ENCODE measurements at places on chromosomes 2 and 18.

GRCh38 chr2:34012715-34013302 lies 413.7 kb upstream of the FAM98A start:
- no peak for DNase-seq

DNA sequence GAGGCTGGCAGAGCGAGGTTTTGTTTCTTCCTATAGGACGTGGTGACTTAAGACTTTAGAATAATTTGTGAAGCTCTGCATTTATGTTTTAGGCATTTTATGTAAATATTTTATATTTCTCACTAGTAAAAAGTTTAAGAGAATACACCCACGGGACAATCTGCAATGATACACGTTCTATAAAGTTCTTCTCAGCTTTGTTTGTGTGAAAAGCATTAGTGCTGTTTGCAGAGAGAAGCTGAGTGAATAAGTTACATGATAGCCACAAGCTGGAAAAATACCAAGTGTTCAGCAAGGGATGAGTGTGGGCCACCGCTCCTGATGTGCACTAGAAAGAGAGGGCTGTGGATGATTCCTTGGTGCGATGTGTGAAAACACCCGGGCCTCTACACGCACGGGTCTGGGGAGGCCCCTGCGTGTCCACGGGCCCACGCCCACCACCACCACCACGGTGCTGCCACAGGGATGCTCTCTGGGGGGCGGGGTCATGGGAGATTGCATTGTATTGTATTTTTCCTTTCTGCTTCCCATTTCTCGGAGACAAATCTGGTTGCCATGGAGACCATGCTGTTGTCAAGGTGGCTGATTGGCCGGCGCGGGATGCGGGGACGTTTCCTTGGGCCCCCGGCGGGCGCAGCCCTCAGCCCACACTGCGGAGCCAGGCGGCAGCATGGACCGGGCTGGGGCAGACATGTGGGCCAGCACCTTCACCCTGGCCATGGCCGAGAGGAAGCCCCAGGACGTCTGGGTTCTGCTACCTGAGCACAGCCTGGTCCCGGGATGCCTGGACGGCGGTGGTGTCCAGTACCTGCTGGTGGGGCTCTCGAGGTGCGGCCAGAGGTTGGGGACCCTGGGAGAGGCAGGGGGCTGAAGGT lies at the start of gene RTP5:
Gene RTP5, plus strand, starts transcription at position 643 of the 875 bp plus-strand sequence. Its CDS starts 28 bp downstream, at position 671.
- no peak for DNase-seq

DNA sequence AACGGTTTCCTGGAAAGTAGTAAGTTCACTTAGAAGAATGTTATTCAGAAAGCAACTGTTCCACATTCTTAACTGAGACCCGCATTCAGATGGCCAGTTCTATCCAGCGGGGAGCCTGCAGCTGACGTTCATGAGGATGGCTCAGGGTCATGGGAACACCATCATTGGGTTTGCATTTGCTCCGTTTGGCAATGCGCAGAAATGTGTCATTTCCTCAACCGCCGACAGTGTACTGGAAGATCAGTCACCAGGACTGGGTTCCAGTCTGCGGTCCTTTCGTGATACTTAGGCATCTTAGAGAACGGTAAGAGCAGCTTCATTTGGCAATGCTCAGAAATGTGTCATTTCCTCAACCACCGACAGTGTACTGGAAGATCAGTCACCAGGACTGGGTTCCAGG lies 104.0 kb downstream of the DNER start:
- no peak for DNase-seq

DNA sequence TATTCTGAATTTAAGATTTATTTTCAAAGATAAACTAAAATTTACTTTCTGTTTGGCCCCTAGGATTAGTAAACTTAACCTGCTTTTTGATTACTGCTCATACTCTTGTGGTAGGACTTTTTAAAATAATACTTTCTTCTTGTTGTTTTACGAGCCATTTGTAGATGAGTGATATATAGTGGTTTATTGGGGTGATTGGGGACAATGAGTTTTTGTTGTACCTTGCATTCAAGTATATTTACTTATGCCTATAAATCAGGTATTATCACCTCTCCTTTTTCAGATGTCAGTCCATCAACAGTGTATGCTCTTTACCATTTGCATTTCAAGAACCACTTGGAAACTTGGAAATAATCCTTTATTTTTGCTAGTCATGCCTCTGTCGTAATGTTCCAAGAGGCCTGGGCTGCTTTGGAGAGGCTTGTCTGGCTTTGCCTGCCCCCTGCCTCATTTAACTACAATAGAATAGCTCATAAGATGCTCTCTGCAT lies 131.3 kb downstream of the COMMD1 start:
- no peak for DNase-seq

GRCh38 chr2:173869244-173870229 lies 95.6 kb downstream of the SP3 start:
- DNase-seq: peak; percentile 22

DNA sequence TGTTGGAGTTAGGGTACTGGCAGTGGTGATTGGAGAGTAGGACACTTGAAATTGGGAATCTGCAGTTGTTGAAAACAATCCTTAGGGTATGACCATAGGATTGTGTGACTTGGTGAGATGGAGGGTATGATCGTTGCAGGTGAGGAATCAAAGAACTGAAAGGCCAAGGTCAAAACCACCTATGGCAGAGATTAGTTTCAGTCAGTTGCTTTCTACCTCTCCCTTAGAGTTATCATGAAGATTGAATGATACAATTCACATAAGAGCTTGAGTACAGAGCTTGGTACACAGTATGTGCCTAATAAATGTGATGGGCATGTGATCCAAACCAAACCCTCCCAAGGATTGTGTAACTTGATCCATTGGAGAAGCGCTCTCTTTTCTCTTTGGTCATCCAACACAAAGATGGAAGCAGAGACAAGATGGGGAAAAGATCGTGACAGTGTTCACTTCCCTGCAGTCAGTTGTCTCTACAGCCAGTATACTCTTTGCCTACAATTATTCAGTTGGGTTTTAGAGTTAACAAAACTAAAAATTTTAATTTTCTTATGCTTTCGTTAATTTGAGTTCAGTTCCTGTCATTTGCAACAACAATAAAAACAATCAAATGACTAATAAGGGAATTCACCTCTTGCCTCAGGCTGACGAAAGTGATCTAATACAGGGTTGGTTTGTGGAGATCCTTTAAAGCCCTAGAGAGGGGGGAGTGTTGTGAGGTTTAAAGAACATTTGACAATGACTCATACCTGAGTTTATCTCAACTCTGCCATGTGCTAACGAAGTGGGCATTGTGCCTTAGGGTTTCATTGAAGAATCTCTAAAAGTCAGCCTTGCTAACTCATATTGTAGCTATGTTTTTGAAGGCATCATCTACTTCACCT lies 14.8 kb upstream of the SMAD2 start:
- DNase-seq: no peak

GRCh38 chr2:188369365-188369764 lies 77.7 kb downstream of the GULP1 start:
- no peak for DNase-seq

DNA sequence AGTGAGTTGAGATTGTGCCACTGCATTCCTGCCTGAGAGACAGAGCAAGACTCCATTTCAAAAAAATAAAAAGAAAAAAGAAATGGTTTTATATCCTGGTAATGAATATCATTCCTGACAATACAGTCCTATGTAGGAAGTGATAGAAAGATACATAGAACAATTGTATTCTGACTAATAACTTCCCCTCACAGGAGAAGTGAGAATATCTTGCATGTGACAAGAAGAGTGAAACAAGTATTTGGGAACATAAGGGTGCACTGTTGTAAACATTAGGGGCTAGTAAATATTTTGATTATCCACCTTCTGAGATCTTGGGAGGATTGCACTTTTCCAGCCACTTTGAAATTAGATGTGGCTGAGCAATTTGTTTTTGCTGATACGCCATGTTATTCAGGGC lies 40.7 kb downstream of the KLHL14 start:
- no peak for DNase-seq

DNA sequence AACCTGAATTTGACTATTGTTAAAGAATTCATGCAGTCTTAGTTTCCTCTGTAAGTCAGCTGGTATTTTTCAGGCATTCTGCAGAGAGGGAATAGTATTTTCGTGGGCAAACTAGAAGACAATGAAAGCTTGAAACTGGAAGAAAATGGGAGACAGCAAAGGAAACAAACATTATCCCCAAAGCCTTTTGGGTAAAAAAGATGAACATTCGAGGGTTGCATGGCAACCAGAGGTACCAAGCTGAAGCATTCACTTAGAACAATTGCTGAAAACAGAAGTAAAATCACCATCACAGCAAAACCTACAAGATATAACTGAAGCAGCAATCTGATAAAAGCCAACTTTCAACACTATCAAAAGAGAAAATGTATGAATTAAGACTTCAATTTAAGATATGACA lies 233.7 kb downstream of the SCG2 start:
- DNase-seq: no peak
